ENCODE measurements at places on chromosomes 11 and 22. TPM values are rescaled to one million over a fixed set of nuclear protein-coding genes. Genes with fewer than 3 reads are reported as not detected.

The RIN1 gene
- total RNA-seq = 0.50 TPM

The INS gene
- total RNA-seq = not detected

The TIMP3 gene
- total RNA-seq = 28.0 TPM

The GPR83 gene
- 0.08 TPM for total RNA-seq

The CRYAB gene
- 2.6 TPM for total RNA-seq

The TCN2 gene
- total RNA-seq = 12.4 TPM

The GPR152 gene
- not detected for total RNA-seq

The MYO7A gene
- 7.3 TPM for total RNA-seq

The AGBL2 gene
- 1.7 TPM for total RNA-seq

All from liver (tissue), 10 donors.